ENCODE measurements at places on chromosomes 1 and 21.
A peak's percentile ranks its signal among the peaks of the same experiment; 100 is the strongest.

DNA sequence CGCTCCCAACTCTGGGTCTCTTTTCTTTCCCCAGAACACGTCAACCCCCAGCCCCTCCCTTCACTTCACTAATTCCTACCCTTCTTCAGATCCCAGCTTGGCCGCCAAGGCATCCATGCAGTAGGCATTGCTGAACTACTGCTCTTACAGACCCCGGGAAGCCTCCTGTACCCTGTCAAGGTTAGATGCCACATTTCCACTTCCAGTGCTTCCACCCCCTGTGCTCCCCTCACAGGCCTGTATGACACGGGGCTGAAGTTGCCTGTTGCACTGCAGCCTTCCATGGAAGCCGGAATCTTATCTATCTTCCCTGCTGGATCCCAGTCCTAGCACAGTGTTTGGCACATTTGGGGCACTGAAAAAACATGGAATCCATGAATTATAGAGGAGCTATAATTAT lies 99.0 kb upstream of the SOD1 start:
- no peak for DNase-seq

GRCh38 chr1:197126691-197127090 lies 19.8 kb downstream of the ASPM start:
- no peak for DNase-seq

GRCh38 chr1:22131875-22132486 lies 10.9 kb downstream of the WNT4 start:
- peak; percentile 7 for DNase-seq

- no peak for DNase-seq
Measured at GRCh38 chr1:185315445-185316071, 1.5 kb downstream of the IVNS1ABP start.

DNA sequence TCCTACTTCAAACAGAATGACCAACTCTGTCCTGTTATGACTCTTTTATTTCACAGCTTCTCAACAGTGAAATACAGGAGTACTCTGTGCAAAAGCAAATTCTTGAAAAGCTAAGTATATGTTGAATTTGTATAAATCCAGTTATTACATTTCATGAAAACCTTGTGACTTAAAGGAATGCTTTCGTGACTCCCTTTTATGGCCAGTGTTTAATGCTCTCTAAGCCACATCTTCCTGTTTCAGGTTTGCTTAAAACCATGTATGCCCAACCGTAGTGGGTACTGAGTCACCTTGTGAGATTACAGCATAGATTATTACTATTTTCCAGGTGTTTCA lies 40.2 kb upstream of the KIF1B start:
- no peak for DNase-seq

- no peak for DNase-seq
Measured at GRCh38 chr1:157032303-157032702, 13.2 kb downstream of the ARHGEF11 start.

- DNase-seq, result no peak
Measured at GRCh38 chr1:215889871-215890270, 322.8 kb downstream of the KCTD3 start.

DNA sequence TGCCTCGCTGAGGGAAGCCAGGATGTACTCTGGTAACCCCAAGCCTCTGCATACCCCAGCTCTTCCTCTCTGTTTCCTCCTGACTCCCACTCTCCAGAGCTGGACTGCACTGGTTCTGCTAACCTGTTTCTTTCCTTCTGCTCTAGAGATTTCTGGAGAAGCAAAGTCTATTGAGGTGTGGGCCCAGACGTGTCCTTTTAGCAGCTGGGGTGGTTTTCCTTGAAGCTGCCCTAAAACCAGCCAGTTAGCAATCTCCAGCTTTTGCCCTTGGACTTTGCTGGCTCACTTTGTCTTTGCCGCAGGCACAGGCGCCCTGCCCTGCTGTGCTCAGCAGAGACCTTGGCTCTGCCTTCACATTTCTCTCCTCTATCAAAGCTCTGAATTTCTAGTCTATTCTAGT lies 171.8 kb upstream of the IVNS1ABP start:
- DNase-seq, result no peak

- no peak for DNase-seq
Measured at GRCh38 chr1:229951856-229952534, 115.0 kb upstream of the GALNT2 start.

DNA sequence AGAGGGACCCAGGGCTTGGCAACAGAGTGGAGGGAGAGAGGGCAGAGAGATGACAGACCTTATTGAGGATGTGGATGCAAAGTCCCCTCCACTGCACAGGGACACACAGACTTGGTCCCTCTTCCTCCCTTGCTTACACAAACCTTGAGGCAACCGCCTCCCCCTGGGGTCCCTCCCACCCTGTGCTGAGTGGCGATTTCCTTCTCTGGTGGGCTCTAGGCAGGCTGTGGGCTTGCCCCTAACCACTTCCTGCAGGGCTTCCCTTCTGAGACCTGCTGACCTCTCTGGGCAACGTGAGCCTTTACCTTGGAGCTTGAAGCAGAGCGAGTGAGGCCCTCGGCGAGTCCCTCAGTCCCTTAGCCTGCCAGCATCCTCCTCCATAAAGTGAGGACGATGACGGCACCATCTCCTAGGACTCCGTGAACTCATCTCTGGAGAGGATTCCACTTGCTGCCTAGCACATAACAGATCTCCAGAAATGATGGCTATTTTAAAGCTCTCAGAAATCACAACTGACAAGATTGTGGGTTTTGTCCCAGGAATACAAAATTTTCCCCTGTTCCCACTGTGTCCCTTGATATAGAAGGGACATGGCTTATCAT lies 25.0 kb downstream of the KIAA1614 start:
- no peak for DNase-seq

DNA sequence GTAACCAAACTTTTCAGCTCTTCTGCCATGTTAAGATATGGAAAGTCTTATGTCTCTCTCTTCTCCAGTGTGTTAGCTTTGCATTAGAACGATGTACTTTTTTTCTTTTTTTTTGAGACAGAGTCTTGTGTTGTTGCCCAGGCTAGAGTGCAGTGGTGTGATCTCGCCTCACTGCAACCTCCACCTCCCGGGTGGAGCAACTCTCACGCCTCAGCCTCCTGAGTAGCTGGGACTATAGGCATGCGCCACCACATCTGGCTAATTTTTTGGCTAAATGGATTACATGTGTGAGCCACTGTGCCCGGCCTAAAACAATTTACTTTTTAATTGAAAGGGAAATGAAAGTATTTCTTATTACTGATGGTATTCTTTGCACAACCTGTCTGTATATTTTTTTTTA lies 35.8 kb downstream of the SPEN start:
- DNase-seq, result no peak

GRCh38 chr1:198970916-198971315 lies 332.1 kb downstream of the PTPRC start:
- no peak for DNase-seq

DNA sequence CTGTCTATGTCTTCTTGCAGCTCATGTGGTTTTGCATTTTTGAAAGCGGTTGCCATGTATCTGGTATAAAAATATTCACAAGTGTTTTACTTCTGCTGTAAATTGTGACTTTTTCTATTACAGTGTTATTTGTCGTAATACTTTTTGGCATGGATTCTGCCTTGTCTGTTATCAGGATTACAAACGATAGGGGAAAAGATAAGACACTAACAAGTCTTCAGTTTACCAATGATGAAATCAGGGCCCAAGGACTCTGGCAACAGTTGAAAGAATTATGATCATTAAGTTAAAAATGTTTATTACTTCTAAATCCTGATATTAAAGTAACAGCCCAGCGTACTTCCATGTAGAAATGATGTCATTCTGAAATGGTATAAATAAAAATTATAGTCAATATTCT lies 298.8 kb downstream of the KIF26B start:
- DNase-seq, result no peak

GRCh38 chr1:89994805-89995597 lies at the start of gene ZNF326:
Gene ZNF326, plus strand, starts transcription at chr1:89995110. Its CDS starts 148 bp downstream, at chr1:89995258.
- peak; percentile 93 for DNase-seq

DNA sequence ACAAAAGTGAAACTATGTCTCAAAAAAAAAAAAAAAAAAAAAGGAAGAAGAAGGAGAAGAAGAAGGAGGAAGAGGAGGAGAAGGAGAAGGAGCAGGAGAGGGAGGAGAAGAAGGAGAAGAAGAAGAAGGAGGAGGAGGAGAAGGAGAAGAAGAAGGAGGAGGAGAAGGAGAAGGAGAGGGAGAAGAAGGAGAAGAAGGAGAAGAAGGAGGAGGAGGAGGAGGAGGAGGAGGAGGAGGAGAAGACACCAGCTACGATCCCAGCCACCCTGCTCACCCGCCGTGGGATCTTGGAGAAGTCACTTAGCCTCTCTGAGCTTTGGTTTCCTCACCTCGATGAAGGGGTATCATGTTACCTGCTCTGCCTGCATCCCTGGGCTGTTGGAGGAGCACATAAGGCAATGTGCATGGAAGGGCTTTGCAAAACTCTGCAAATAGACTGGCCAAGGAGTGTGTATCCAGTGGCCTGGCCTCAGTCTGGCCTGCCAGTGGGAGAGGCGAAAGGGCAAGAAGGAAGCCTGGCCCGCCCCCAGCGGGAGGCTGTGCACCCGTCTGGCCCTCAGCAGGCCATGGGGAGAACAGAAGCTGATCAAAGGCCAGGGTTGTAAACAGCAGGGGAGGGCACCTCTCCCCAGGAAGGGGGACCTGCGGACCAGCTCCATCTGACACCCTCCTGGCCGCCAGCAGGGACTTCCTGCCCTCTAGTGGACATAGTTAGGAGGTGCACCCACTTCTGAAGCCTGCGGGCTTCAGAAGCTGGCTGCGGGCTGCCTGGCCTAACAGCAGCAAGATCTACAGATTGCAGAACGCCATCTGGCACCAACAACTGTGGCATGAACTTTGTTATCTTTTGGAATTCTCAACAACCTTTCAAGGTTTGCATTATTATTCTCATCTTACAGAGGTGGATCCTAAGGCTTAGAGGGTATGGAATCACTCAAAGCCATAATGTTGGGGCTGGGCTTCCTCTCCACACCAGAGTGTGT lies 19.2 kb upstream of the CDK18 start:
- peak; percentile 30 for DNase-seq

DNA sequence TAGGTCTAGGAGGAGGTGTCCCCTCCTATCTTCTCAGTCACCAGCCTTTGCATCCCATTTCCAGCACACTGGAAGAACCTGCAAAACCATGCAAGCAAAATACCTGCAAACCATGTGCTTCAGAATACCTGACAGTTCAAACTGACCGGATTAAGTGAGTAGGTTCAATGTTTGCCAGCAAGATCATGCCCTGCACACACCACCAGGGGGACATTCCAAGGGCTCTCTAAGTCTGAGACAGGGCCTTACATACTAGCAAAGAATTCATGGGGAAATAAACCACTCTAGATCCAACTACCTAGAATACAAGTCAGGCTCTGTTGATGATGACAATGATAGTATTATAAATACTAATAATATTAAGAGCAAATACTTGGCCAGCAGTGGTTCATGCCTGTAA lies 27.6 kb downstream of the INPP5B start:
- DNase-seq, result no peak

- no peak for DNase-seq
Measured at GRCh38 chr1:156259805-156260204, 11.9 kb upstream of the PAQR6 start.

- DNase-seq, result no peak
Measured at GRCh38 chr1:53834776-53835175, 3.3 kb downstream of the NDC1 start.

GRCh38 chr1:225772323-225772768 lies 5.3 kb upstream of the SRP9 start:
- DNase-seq, result no peak

GRCh38 chr21:21051109-21052055 lies 53.2 kb downstream of the NCAM2 start:
- DNase-seq, result no peak
